SIG-M5 (cell line): ENCODE measurements at places on chromosomes 3 and 15.

- DNase-seq: no peak
Observed at GRCh38 chr15:31977812-31978661, 52.3 kb upstream of the CHRNA7 start.

GRCh38 chr3:149276619-149277018 lies 55.0 kb upstream of the CP start:
- DNase-seq: no peak

- no peak for DNase-seq
Observed at GRCh38 chr3:151351219-151351618, 21.9 kb upstream of the P2RY13 start.

DNA sequence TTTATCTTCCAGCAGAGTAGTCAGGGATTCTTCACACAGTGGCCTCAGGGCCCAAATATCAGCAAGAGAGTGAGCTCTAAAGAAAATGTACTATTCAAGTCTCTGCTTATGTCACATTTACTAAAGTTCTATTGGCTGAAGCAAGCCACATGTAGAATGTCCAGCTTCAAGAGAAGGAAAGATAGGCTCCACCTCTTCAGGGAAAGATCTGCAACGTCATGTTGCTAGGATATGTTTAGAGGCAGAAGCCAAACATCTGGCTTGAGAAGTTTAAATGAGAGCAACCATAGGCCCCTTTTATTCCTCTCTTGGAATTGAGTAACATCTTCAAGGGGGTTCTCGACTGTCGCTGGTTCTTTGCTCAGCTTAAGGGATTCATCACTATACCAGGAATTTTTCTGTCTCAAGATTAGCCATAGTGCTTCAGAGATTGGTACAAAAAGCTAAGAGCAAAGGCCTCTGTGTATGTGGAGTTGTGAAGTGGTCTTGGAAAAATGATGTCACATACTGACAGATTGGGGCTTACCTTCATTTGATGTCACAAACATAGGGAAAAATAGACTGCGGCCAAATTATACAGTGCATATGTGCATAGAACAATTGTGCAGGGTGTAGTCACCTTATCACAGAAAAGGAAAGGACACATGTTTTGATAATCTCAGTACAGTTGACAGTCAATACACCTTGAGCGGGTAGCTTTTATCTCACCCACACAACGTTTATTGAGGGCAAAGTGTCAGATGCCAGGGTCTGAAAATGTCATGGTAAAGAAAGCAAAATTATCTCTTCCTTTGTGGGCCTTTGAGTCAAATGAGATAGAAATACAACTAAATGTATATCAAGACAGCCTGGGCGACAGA lies 11.3 kb upstream of the THRB start:
- DNase-seq: no peak
